ENCODE measurements at places on chromosomes 16 and 17. TPM values are rescaled to one million over a fixed set of nuclear protein-coding genes. Genes with fewer than 3 reads are reported as not detected.

- DNase-seq: peak; percentile 54
Measured at GRCh38 chr17:81212365-81212764, 10.4 kb downstream of the CEP131 start.

GRCh38 chr17:41522301-41523224 lies 3.9 kb upstream of the KRT15 start:
- DNase-seq: no peak

GRCh38 chr17:40035162-40035559 lies 19.0 kb downstream of the MED24 start:
- no peak for DNase-seq

SP6 gene
- 0.19 TPM for total RNA-seq

MMP25 gene
- 1.7 TPM for total RNA-seq

GRCh38 chr17:48543107-48543853 lies 1.6 kb downstream of the HOXB2 start:
- no peak for DNase-seq

SLFN12 gene
- 3.0 TPM for total RNA-seq

DNA sequence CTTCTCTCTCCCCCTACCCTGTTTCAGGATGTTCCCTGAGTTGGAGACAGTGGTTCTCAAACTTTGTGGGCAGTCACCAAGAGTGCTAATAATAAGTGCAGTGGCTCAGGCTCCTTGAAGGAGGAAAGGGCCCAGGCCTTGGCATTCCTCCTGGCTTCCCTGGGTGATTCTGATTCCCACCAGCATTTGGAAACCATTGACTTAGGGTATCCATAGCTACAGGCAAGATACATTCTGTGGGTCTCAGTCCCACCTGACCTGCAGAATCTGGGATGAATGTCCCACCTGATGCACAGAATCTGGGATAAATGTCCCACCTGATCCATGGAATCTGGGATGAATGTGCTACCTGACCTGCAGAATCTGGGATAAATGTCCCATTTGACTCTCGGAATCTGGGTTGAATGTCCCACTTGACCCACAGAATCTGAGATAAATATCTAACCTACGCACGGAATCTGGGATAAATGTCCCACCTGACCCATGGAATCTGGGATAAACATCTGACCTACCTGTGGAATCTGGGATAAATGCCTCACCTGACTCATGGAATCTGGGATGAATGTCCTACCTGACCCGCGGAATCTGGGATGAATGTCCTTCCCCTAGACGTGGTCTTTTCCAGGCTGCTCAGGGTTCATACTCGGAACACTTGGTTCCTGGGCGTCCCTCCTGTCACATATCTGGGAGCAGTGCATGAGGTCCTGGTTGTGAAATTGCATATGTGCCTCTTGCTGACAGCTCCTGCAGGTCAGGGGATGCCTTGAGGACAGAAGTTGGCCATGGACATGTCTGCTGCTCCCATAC lies 136.7 kb upstream of the HS3ST2 start:
- no peak for DNase-seq

MRPL38 gene
- total RNA-seq: 115 TPM

- DNase-seq: peak; percentile 90
Measured at GRCh38 chr17:76414334-76415295, 30.2 kb downstream of the SPHK1 start.

KRTAP9-4 gene
- total RNA-seq: not detected

DNA sequence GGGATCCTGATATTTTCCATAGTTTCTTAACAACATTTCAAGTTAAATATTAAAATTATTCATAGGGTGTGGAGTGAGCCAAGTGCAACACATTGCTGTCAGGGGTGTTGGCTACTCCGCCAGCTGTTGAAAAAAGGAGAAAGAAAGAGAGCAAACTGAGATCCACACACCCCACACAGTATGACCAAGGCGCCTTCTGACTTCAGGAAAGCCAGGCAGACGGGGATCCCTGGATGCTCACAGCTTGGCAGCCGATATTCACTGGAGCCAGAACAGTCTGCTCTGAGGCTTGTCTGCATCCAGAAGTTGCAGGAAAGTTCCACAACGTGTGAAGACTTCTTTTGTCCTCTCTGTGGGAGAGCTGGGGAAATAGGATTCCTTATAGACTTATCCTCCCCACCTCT lies 9.3 kb downstream of the CHD9NB start:
- DNase-seq: no peak

ITGA3 gene
- total RNA-seq: 16.4 TPM

GRCh38 chr16:15604460-15605440 lies 38.2 kb downstream of the MARF1 start:
- no peak for DNase-seq

- no peak for DNase-seq
Measured at GRCh38 chr16:69773260-69773947, 11.3 kb downstream of the WWP2 start.

Measured in Right ventricle myocardium inferior (tissue), 1 donor.